ENCODE measurements at places on chromosomes 2 and 18.

- DNase-seq, result no peak
These were observed 39.6 kb downstream of the DOK1 start for GRCh38 chr2:74593826-74594772.

GRCh38 chr18:50790948-50791347, 28.9 kb downstream of the MRO start:
- no peak for DNase-seq

- no peak for DNase-seq
These were observed 232.7 kb downstream of the ALPK2 start for GRCh38 chr18:58396144-58396543.

GRCh38 chr2:201130524-201131186, 14.7 kb downstream of the CFLAR start:
- peak; percentile 51 for DNase-seq

- no peak for DNase-seq
These were observed 569.8 kb upstream of the MEX3C start for GRCh38 chr18:51767293-51767692.

- no peak for DNase-seq
These were observed 43.4 kb downstream of the MYL12B start for GRCh38 chr18:3305354-3305762.

DNA sequence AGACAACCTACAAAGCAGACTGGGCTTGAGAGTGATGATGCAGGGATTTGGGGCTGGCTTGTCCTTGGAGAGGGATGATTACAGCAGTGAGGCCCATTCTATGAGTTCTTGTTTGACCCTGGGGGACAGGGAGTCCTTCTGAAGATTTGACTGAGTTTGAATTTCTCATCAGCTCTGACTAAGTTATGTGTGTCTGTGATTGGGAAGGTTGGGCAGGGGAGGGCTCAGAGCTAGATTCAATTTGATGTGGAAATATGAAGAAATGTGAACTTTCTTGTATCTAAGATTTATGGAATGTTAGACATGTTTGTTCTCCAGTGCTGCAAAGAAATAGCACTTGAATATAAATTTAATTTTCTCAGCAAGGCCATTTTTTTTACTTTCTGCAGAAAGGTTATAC, 19.9 kb upstream of the IL1R2 start:
- DNase-seq, result no peak

- DNase-seq, result no peak
These were observed 6.9 kb downstream of the OSR1 start for GRCh38 chr2:19351499-19351898.

DNA sequence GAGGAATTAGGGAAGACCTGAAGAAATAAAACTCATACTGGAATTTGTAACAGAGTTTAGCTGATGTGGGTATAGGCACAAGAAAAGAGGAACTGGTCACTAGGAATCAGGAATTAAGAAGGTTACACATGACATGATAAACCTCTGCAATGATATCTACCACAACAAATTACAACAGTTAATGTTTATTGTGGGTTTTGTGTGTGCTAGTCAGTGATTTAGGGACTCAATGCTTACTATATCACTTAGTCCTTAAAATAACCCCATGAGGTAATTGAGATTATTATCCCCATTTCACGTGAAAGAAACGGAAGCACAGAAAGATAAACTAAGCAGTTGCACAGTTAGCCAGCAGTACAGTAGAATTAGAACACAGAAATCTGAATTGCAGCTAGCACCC, 415.8 kb upstream of the ZEB2 start:
- DNase-seq, result no peak

DNA sequence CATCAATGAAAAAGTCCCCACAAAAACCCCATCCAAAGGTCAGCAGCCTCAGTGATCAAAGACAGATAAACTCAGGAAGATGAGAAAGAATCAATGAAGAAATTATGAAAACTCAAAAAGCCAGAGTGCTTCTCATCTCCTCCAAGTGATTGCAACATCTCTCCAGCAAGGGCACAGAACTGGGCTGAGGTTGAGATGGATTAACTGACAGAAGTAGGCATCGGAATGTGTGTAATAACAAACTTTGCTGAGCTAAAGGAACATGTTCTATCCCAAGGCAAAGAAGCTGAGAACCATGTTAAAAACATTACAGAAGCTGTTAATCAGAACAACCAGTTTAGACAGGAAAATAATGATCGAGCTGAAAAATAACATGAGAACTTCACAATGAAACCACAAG, 442.8 kb upstream of the SYT4 start:
- no peak for DNase-seq

- peak; percentile 16 for DNase-seq
These were observed 154.0 kb downstream of the DYSF start for GRCh38 chr2:71607151-71607889.

- no peak for DNase-seq
These were observed 49.8 kb upstream of the CABYR start for GRCh38 chr18:24089076-24089475.

GRCh38 chr2:14884651-14885050, 252.1 kb downstream of the LRATD1 start:
- DNase-seq, result no peak

- DNase-seq, result no peak
These were observed 120.7 kb upstream of the AGAP1 start for GRCh38 chr2:235373171-235373570.

GRCh38 chr18:23970161-23971096, 44.1 kb upstream of the TTC39C start:
- DNase-seq, result no peak

GRCh38 chr18:76414936-76415621, 80.0 kb downstream of the ZNF516 start:
- DNase-seq, result no peak

DNA sequence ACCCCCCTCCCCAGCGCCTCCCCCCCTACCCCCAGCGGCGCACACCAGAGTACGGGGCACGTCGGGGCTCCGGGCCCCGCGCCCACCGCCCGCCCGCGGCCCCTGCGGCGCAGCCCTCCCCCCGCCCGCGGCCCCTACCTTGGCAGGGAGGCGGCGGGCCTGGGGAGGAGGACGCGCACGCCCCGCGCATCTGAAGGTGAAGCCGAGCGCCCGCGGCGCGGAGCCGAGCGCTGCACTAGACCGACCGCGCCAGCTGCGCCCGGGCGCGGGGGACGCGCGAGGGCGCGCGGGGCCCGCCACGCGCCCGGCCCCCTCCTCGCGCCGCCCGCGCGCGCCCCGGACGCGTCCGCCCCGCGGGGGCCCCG, at the start of gene ZNF516:
TSS of gene ZNF516 (minus strand) at position 237 of the 365 bp plus-strand sequence. CDS start 52,188 bp downstream, outside the sequence.
- peak; percentile 59 for DNase-seq

- DNase-seq, result no peak
These were observed 25.9 kb downstream of the ENOSF1 start for GRCh38 chr18:686339-687111.

GRCh38 chr2:34601561-34601960, 1002.5 kb upstream of the FAM98A start:
- DNase-seq, result no peak

DNA sequence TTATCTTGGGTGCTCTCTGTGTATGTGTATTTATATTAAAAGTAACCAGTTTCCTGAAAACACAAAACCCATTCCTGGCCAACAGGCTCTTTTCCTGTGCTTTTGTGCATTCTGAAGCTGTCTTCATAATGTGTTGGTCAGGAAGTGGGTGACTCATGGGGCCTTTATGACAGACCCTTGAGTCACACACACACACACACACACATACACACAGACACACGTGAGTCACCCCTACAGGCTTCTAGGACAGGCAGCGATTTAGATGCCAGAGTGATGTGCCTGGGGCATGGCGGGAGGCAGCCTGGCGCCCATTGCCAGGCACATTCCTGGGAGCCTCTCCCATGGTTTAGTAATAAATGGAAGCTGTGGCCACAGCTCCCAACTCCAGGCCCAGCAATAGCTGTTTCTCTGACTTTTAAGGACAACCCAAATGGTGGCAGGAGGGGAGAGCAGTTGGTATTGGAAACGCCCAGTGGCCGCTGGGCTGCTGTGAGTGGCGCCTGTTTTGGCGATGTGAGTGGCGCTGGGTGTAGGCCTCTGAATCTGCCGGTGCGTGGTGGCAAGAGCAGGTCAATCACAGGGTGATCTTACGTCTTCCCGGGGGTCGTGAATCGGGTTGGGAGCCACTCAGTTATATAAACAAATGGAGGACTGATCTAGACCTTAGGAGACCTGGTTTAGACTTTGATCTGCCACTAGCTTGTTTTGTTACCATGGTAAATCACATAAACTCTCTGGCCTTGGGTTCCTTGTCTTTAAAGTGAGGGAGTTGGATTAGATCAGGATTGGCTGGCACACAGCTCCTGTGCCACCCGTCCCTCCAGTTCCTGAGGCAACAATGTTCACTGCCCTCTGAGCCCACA, 150.7 kb upstream of the DLX2 start:
- DNase-seq, result peak; percentile 62

- no peak for DNase-seq
These were observed 171.9 kb downstream of the STK39 start for GRCh38 chr2:168075446-168075845.

DNA sequence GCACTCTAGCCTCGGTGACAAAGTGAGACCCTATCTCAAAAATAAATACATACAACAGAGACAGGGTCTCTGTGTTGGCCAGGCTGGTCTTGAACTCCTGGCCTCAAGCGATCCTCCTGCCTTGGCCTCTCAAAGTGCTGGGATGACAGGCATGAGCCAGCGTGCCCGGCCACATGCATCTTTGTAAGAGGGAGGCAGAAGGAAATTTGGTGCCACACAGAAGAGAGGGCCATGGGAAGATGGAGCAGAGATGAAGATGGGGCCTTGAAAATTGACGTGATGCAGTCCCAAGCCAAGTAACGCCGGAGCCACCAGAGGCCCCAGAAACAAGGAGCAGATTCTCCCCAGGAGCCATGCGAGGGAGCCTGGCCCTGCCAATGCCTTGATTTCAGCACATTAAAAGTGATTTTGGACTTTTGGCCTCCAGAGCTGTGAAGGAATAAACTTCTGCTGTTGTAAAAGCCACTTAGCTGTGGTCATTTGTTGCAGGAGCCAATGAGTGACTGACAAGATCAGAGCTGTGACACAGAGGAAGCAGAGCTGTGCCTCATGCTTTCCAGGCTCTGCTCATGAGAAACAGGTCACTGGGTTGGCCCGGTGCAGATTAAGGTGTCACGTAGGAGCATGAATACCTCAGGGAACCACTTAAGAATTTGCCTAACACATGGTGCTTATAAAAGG, 2.7 kb upstream of the SLC66A2 start:
- no peak for DNase-seq

DNA sequence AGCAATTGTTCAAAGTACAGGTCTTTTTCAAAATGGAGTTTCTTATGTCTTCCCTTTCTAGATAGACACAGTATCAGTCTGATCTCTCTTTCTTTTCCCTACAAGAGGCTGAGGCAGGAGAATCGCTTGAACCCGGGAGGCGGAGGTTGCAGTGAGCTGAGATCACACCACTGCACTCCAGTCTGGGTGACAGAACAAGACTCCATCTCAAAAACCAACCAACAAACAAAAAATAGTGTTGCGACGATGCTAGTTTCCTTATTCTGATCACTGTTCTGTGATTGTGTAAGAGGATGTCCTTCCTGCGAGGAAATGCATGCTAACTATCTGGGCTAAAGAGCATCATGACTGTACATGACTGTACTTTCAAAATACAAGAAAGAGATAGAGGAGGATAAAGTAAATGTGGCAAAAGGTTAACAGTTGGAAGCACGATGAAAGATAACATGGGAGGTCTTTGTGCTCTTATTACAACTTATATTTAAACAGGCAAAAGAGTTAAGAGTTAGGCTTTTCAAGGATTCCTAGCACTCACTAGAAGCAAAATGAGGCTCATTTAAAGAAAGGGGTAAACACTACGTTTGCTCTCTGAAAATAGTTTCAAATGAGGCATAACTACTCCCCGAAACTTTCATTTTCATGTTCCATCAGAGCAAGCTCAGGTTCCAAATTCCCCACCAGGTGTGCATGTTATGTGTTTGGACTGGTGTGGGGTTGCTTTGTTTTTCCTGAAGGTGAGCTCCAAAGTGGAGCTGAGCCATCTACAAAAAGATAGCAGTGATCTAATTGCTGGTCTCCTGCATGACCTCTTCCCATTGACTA, 23.8 kb downstream of the SOWAHC start:
- DNase-seq, result no peak

GRCh38 chr2:20565623-20566236, 85.2 kb downstream of the HS1BP3 start:
- DNase-seq, result no peak

DNA sequence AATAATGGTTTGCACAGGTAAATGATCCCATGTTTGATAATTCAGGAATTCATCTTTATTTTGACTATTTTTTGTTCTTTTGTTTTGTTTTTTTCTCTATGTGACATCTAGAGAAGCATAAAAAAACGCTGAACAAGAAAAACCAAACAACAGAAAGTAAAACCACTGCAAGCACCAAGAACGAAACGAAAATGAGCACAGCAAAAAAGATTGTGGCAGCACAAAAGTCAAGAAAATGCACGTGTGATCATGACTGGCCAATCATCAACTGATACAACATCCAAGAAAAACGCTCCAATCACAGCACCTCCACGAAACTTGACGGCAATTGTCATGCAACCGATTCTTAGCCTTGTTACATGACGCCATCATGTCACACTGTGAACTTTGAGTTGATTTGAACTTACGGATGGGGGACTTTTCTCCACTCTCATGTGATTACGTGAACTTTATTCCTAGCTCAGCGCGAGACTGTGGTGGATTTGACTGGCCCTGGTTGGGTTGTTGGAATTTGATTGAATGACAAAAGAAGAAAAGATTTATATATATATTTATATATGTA, 318.7 kb downstream of the CELF4 start:
- DNase-seq, result no peak

DNA sequence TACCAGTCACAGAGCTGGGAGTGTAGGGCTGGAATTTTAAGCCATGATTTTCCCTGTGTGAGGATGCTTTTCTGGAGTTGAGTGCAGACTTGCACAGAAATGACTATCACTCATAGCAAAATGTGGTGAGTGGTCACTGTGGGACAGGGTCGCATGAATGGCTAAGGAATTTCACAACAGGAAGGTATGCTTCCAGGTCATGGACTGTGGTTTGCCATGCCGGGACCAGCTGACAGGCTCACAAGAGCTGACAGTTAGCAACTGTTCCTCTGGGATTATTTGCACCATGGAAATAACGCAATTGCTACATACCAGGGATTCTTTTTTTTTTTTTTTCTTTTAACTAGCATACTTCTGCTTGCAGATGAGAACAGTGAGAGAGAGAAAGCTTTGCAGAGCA, 3.8 kb upstream of the UXS1 start:
- no peak for DNase-seq

- DNase-seq, result no peak
These were observed 82.1 kb downstream of the ZFP36L2 start for GRCh38 chr2:43144263-43144662.

DNA sequence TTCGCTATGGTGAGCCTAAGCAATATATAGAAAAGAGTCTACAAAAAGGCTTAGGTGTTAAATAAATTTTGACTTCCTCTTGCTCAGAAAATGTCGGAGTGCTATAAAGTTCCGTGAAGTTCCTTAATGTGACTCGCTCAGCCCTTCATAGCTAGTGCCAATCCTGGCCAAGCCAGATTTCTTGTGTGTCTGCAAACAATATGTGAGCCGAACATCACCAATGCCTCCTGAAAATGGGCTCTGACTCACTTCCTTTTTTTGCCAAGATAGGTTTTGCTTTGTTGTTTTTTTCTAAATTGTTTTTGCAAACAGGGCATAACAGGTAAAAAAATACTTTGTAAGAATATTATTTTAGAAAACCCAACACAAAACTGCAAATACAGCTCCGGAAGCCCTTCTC, 26.1 kb downstream of the CDC42EP3 start:
- DNase-seq, result no peak

- no peak for DNase-seq
These were observed 5.9 kb upstream of the RALB start for GRCh38 chr2:120246546-120247300.
